Prostate gland (tissue), 2 donors: ENCODE measurements at places on chromosomes 1 and 21. TPM values are rescaled to one million over a fixed set of nuclear protein-coding genes. Genes with fewer than 3 reads are reported as not detected.
A peak's percentile ranks its signal among the peaks of the same experiment; 100 is the strongest.

DNA sequence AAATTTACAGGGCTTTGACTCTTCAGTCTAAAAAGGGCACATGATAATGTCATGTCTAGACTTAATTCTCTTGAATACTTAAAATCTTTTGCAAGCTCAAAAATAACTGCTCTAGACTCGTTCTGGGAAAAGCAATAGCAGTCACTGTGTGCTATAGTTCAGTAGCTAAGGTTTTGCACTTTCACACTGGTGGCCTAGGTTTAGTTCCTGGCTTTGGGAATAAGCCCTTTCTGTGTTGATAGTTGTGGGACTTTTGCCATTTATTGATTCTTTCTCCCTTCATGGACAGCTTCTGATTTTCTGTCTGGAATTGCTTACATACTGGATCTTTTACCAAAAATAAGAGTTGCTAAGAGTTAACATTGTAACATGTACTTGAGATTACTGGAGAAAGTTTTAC, 151.2 kb downstream of the TRIM33 start:
- H3K27ac ChIP-seq: no peak overlapping the region
- no peak overlapping the region for H3K4me3 ChIP-seq
- H3K27me3 ChIP-seq: no peaks in the 10 kb centered on the region
- no peaks in the 10 kb centered on the region for H3K36me3 ChIP-seq

- no peaks in the 10 kb centered on the region for H3K4me1 ChIP-seq
- H3K4me3 ChIP-seq: peak overlapping the region; percentile 96
- H3K27me3 ChIP-seq: no peaks in the 10 kb centered on the region
- no peak for DNase-seq
- peak overlapping the region; percentile 97 for H3K27ac ChIP-seq
Observed at GRCh38 chr1:100036718-100037655, 67.2 kb downstream of the SLC35A3 start.

GRCh38 chr1:103448560-103448959, 76.9 kb upstream of the RNPC3 start:
- no peak overlapping the region for H3K4me3 ChIP-seq
- no peaks in the 10 kb centered on the region for H3K36me3 ChIP-seq
- no peaks in the 10 kb centered on the region for H3K27me3 ChIP-seq
- no peak for DNase-seq

- no peak for DNase-seq
- no peak overlapping the region for H3K4me3 ChIP-seq
- H3K36me3 ChIP-seq: no peaks in the 10 kb centered on the region
- H3K27me3 ChIP-seq: no peaks in the 10 kb centered on the region
Observed at GRCh38 chr21:17343055-17343454, 169.8 kb upstream of the CXADR start.

GRCh38 chr1:2446394-2446793, 29.7 kb upstream of the PLCH2 start:
- H3K4me1 ChIP-seq: no peaks in the 10 kb centered on the region
- no peaks in the 10 kb centered on the region for H3K36me3 ChIP-seq
- no peaks in the 10 kb centered on the region for H3K27me3 ChIP-seq
- DNase-seq: no peak
- no peak overlapping the region for H3K4me3 ChIP-seq

DNA sequence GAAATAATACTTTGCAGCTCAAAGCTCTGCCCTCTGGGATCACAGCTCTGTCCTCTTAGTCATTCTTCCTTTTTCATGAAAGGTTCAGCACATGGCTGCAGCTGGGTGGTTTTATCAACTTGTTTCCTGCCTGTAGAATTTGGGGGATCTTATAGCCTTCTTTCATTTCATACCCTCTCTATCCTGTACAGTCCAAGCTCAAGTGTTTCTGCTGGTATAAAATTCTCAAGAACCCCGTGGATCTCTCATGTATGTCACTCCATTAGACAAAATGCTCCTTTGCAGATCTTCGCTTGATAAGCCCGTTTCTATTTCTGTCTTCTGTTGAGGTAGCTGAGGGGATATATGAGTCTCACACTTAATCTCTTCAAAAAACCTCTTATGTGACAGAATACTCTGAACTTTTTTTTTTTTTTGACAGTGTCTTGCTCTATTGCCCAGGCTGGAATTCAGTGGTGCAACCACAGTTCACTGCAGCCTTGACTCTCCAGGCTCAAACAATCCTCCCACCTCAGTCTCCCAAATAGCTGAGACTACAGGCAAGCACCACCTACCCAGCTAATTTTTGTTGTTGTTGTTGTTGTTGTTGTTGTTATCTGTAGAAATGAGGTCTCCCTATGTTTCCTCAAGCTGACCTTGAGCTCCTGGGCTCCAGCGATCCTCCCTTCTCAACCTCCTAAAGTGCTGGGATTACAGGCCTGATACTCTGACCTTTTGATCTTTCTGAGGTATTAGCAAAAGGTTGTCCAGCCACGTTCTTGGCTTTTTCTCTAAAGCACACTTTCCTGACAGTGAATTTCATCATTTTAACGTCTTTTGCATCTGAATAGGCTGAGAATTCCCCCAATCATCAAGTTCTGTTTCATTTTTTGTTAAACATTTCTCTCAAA, 24.6 kb upstream of the COL9A2 start:
- no peaks in the 10 kb centered on the region for H3K4me1 ChIP-seq
- no peak for DNase-seq
- H3K27me3 ChIP-seq: no peaks in the 10 kb centered on the region
- no peak overlapping the region for H3K4me3 ChIP-seq

- no peaks in the 10 kb centered on the region for H3K36me3 ChIP-seq
- H3K27ac ChIP-seq: no peak overlapping the region
- H3K4me1 ChIP-seq: no peaks in the 10 kb centered on the region
Observed at GRCh38 chr1:109750920-109751319, 10.1 kb upstream of the GSTM3 start.

DNA sequence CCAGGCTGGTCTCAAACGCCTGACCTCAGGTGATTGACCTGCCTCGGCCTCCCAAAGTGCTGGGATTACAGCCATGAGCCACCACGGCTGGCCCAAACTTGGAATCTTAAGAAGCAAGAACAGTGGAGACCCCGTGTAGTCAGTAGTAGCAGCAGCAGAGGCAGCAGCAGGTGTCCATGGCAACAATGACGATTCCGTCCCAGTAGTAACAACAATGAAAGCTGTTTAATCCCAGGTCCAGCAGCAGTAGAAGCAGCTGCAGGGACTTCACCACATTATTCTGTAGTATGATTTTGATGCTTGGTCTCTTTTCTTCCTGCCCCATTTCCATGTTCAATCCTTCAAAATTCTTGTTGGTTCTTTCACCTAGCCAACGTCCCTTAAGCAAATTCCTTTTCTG, 69.6 kb upstream of the KCTD3 start:
- no peak for DNase-seq
- no peak overlapping the region for H3K4me3 ChIP-seq
- no peaks in the 10 kb centered on the region for H3K36me3 ChIP-seq
- H3K27me3 ChIP-seq: no peaks in the 10 kb centered on the region
- H3K4me1 ChIP-seq: no peaks in the 10 kb centered on the region
- no peak overlapping the region for H3K27ac ChIP-seq

GRCh38 chr1:7456722-7457082, 314.4 kb upstream of the VAMP3 start:
- no peaks in the 10 kb centered on the region for H3K36me3 ChIP-seq
- no peaks in the 10 kb centered on the region for H3K27me3 ChIP-seq
- H3K4me3 ChIP-seq: no peak overlapping the region
- H3K4me1 ChIP-seq: no peaks in the 10 kb centered on the region
- no peak overlapping the region for H3K27ac ChIP-seq
- DNase-seq: no peak

DNA sequence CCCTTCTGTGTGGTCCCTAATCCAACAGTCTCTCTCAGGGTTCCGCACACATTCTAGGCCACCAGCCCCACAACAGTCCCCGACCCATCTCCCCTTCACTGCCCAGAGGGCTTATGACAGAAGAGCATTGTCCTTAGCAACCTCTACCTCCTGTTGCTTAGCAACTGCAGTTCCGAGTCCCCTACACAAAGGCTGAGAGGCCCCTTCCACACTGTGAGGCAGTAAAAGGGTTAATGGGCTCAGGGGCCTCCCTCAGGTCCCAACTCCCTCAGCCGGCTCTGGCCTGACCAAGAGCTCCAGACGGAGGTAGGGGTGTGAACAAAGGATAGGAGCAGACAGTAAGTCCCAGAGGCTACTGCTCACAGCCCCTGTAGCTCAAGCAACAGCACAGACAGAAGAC, 4.3 kb downstream of the IGSF9 start:
- no peaks in the 10 kb centered on the region for H3K27me3 ChIP-seq
- DNase-seq: no peak
- H3K4me1 ChIP-seq: no peaks in the 10 kb centered on the region

DNA sequence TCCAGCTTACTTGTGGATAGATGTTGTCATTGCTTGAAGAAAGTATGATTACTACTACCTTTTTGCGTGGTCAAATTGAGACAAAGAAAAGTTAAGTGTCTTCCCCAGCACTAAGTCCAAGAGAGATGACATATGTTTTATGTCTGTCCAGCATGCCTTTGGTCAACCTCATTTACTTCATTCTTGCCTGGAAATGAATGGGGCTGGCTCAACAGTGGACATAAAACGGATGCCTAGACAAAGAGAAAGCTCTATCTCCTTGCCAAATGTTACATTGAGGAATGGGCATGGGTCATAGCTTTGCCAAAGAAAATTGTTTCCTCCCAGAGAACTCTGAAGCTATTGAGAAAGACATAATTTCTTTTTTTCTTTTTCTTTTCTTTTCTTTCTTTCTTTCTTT, 82.4 kb upstream of the PLPPR4 start:
- H3K27me3 ChIP-seq: no peaks in the 10 kb centered on the region
- H3K4me3 ChIP-seq: no peak overlapping the region
- no peaks in the 10 kb centered on the region for H3K36me3 ChIP-seq
- H3K27ac ChIP-seq: no peak overlapping the region
- no peak for DNase-seq

DNA sequence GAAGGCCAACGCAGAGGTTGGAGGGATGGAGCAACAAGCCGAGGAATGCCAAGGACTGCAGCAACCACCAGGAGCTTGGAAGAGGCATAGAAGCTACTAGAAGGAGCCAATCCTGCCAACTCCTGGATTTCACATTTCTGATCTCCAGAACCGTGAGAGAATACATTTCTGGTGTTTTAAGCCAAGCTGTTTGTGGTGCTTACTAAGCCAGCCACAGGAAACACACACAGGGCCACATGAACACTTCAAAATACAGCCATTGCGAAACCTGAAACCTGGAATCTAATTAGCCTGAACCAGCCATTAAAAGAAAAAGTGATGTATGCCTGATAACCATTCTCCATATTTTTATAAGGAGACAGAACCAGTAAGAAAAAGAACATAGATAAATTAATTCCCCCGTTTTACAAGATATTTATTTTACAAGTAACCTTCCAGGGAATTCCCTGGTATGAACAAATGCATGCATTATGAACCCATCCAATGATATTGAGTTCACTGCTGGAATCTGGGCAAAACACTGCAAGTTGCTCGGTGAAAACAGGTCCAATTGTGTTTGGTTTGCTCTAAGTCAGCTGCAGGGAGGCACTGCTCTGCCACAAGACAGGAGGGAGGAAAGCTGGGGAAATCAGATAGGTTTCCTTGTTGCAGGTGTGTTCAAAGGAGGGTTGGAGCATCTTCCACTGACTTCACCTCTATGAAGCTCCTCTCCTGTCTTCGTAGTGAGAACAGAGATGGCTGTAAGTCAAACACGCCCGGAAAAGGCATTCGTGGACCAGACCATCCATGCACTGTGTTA, 70.2 kb downstream of the ETS2 start:
- no peak for DNase-seq
- H3K36me3 ChIP-seq: no peaks in the 10 kb centered on the region
- H3K27ac ChIP-seq: no peak overlapping the region
- H3K4me3 ChIP-seq: no peak overlapping the region
- no peaks in the 10 kb centered on the region for H3K27me3 ChIP-seq
- H3K4me1 ChIP-seq: no peaks in the 10 kb centered on the region

DIO1 gene
- not detected for total RNA-seq

NDUFS5 gene
- total RNA-seq: 473 TPM

MNDA gene
- total RNA-seq: 0.36 TPM

BTBD19 gene
- 0.50 TPM for total RNA-seq

CORT gene
- 1.4 TPM for total RNA-seq

TRIM33 gene
- total RNA-seq: 54.9 TPM

NUDT4B gene
- 40.4 TPM for total RNA-seq
